Activated CD8-positive, alpha-beta memory T cell treated with anti-CD3 and anti-CD28 coated beads, Interleukin-2, amount 10 ng/mL, durations not matched to agents 7 days and 5 days (primary cell): ENCODE measurements at places on chromosomes 5 and 9.

- peak overlapping the region; percentile 83 for H3K27ac ChIP-seq
- peak; percentile 62 for DNase-seq
- peaks cover 20% of the 10 kb centered on the region for H3K27me3 ChIP-seq
- no peak overlapping the region for H3K4me3 ChIP-seq
- H3K4me1 ChIP-seq: peaks cover 97% of the 10 kb centered on the region
- H3K36me3 ChIP-seq: peaks cover 19% of the 10 kb centered on the region
These were observed 12.8 kb upstream of the TEX48 start for GRCh38 chr9:114694719-114695269.

DNA sequence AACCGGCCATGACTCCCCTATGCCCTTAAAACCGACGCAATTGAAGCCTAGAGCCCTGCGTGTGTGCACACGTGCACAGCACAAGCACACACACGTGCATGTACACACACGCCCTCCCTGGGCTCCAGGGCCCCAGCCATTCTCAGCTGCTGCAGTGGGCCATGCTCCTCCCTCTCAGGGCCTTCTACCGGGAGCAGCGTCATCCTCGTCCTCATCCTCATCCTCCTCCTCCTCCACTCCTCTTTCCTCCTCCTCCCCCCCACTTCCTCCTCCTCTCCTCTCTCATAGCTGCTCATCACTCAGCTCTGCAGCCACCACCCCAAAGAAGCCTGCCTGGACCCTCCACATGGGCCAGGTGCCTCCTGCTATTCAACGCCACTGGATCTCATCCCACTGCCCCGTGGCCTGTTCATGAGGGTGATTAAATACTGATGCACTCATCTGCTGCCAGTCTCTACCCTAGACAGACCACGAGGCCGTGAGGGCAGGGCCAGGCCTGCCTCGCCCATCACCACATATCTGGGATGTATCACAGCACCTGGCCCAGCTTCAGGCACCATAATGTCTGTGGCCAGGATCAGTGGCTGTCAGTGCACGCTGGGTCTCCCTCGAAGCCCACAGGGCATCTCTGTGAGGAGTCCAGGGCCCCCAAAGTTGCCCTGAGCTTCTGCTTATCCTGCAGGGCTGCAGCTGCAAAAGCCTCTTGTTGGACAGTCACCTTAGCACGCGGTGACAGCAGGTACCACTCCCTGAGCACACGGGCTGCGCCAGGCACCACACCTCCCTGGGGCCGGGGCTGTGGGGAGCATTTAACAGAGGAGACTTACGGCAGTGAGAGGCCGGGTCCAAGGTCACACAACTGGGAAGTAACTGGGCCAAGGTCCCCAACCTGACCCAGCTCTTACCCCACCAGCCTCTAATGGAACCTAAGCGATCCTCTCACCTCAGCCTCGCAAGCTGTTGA, 9.8 kb downstream of the FAM78A start:
- H3K27me3 ChIP-seq: no peaks in the 10 kb centered on the region
- H3K4me1 ChIP-seq: peaks cover 73% of the 10 kb centered on the region
- H3K27ac ChIP-seq: peak overlapping the region; percentile 92

- H3K4me1 ChIP-seq: peaks cover 31% of the 10 kb centered on the region
- H3K36me3 ChIP-seq: peaks cover 11% of the 10 kb centered on the region
- peak; percentile 27 for DNase-seq
These were observed 5.5 kb upstream of the STOML2 start for GRCh38 chr9:35108461-35108860.

- H3K27me3 ChIP-seq: peaks cover 20% of the 10 kb centered on the region
- no peak for DNase-seq
- peaks cover 42% of the 10 kb centered on the region for H3K4me1 ChIP-seq
- no peak overlapping the region for H3K27ac ChIP-seq
These were observed 4.6 kb downstream of the TEX48 start for GRCh38 chr9:114677418-114677817.

DNA sequence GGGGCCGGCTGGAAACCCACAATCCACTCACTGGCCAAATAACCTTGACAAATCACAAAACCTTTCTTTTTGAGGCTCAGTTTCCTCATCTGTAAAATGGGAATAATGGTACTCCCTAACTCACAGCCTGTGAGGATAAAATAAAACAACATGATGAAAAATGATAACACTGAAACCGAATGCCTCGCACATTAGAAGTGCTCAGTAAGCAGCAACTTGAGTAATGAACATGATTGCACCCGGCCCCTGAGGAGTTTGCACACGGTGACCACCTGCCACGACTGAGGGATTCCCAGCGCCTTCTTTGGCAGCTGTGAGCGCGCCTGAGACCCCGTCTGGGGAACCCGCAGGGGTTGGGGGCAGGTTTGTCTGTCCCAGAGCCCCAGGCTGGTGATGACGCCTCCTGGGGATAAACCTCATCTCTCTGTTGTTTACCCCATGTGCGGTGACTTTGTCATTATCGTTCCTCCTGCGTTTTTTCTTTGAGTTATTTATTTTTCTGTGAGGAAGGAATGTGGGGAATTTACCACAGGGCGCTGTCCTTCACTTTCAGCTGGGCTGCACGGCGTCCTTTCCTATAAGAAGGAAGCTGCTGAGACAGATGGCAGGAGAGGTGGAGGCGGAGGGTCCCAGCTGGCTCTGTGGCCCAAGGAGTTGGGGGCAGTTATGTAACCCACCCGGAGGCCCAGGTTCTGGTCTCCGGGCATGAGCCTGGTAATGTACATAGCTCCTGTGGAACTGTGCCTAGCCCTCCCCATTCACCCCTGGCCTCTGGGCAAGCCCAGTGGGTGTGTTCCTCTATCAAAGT, 3.0 kb upstream of the SYNPO start:
- H3K4me3 ChIP-seq: no peak overlapping the region
- no peak overlapping the region for H3K27ac ChIP-seq
- peaks cover 26% of the 10 kb centered on the region for H3K27me3 ChIP-seq
- DNase-seq: no peak

GRCh38 chr9:127269449-127269848, 4.9 kb downstream of the GARNL3 start:
- H3K27ac ChIP-seq: no peak overlapping the region
- peaks cover 5% of the 10 kb centered on the region for H3K27me3 ChIP-seq
- H3K4me3 ChIP-seq: no peak overlapping the region
- H3K36me3 ChIP-seq: no peaks in the 10 kb centered on the region

GRCh38 chr5:10111571-10111970, 138.1 kb downstream of the ATPSCKMT start:
- no peak overlapping the region for H3K4me3 ChIP-seq
- H3K27ac ChIP-seq: no peak overlapping the region
- no peaks in the 10 kb centered on the region for H3K27me3 ChIP-seq
- no peaks in the 10 kb centered on the region for H3K4me1 ChIP-seq
- no peaks in the 10 kb centered on the region for H3K36me3 ChIP-seq

- no peaks in the 10 kb centered on the region for H3K36me3 ChIP-seq
- H3K4me3 ChIP-seq: no peak overlapping the region
- no peak overlapping the region for H3K27ac ChIP-seq
- no peaks in the 10 kb centered on the region for H3K27me3 ChIP-seq
These were observed 32.5 kb downstream of the RXRA start for GRCh38 chr9:134358662-134359319.

GRCh38 chr9:33143241-33143661, 23.9 kb downstream of the B4GALT1 start:
- H3K27me3 ChIP-seq: no peaks in the 10 kb centered on the region
- peak overlapping the region; percentile 22 for H3K27ac ChIP-seq
- peaks cover 77% of the 10 kb centered on the region for H3K4me1 ChIP-seq
- no peak overlapping the region for H3K4me3 ChIP-seq
- H3K36me3 ChIP-seq: peaks cover 13% of the 10 kb centered on the region

- no peak overlapping the region for H3K27ac ChIP-seq
- H3K36me3 ChIP-seq: no peaks in the 10 kb centered on the region
- no peak overlapping the region for H3K4me3 ChIP-seq
- H3K27me3 ChIP-seq: peaks cover 69% of the 10 kb centered on the region
- peaks cover 7% of the 10 kb centered on the region for H3K4me1 ChIP-seq
- DNase-seq: no peak
These were observed 1.3 kb downstream of the DMRT1 start for GRCh38 chr9:842635-843426.

DNA sequence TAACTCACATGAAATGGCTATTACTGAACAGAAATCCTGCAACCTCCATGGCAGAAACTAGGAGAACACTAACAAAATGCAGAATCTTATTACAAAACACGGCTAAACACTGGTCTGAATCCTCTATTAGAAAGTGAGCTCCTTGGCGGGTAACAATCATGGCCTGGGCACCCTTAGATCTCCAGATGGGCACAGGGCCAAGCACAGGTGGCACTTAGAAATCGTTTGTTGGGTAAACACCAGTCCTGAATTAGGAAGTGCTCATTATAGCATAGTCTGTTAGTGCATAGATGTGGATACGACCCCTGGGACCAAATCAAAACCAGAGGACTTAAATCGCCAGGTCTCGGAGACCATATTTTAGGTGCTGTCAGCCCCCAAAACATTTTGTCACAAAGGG, 14.4 kb downstream of the VDAC1 start:
- DNase-seq: no peak
- H3K27me3 ChIP-seq: no peaks in the 10 kb centered on the region
- H3K4me1 ChIP-seq: peaks cover 15% of the 10 kb centered on the region
- no peak overlapping the region for H3K4me3 ChIP-seq
- peaks cover 47% of the 10 kb centered on the region for H3K36me3 ChIP-seq

GRCh38 chr9:279674-280073, 65.0 kb downstream of the DOCK8 start:
- peak; percentile 65 for DNase-seq
- H3K27ac ChIP-seq: no peak overlapping the region
- H3K27me3 ChIP-seq: no peaks in the 10 kb centered on the region
- H3K36me3 ChIP-seq: peaks cover 50% of the 10 kb centered on the region
- H3K4me1 ChIP-seq: peaks cover 46% of the 10 kb centered on the region
- H3K4me3 ChIP-seq: no peak overlapping the region

DNA sequence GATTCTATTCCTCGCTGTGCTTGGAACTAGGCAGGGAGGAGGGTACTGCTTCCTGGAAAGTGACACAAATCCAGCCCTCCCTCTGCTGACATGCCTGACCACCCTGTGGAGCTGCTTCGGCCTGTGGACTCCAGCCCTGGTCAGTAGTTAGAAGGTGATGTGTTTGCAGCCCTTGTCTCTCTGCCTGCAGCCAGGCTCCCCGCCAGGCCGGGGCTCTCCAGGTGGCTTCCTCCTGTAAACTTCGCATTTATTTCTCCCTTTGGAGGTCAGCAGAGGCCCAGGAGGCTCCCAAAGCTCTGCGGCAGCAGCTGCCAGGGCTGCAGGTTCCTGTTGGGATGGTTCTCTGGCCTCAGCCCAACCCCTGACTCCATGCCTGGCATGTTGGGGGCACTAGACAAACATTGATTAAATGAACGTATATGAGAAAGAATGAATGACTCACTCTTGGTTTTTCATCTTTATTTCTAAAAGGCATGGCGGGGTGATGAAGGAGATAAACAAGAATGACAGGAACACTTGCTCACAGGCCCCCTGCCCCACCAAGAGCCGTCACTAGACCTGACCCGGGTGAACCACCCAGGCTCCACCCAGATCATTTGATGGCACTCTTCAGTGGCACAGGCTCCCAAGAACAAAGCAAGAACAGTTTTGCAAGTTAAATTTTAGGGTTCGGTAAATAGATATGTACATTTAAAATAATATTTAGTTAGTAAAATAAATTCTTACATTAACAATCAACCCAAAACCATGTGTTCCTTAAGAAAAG, 8.4 kb upstream of the IRX2 start:
- H3K4me1 ChIP-seq: peaks cover 4% of the 10 kb centered on the region
- H3K4me3 ChIP-seq: no peak overlapping the region
- H3K27ac ChIP-seq: no peak overlapping the region
- H3K27me3 ChIP-seq: peaks cover 30% of the 10 kb centered on the region

GRCh38 chr5:106376522-106376921, 1294.2 kb downstream of the EFNA5 start:
- no peaks in the 10 kb centered on the region for H3K27me3 ChIP-seq
- H3K4me1 ChIP-seq: no peaks in the 10 kb centered on the region
- no peaks in the 10 kb centered on the region for H3K36me3 ChIP-seq
- H3K4me3 ChIP-seq: no peak overlapping the region
- H3K27ac ChIP-seq: no peak overlapping the region

DNA sequence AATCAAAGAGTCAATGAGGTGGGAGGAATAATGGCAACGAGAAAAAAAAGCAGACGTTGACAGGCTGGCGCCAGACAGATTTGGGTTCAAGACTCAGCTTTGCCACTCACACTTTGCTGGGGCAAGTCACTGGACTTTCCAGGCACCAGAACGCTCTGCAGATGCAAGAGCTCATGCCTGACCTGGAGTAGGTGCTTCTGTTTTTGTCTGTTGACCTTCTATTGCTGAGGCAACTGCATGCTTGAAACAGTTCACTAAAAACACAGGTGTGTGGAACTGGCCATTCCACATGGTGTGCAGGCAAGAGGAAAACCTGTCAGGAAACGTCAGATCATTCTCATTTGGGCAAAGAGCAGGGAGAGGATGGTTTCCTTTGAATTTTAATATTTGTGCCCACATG, 161.2 kb upstream of the SMIM23 start:
- H3K4me3 ChIP-seq: no peak overlapping the region
- no peaks in the 10 kb centered on the region for H3K36me3 ChIP-seq
- peaks cover 19% of the 10 kb centered on the region for H3K27me3 ChIP-seq
- H3K4me1 ChIP-seq: no peaks in the 10 kb centered on the region

- no peak for DNase-seq
- no peaks in the 10 kb centered on the region for H3K27me3 ChIP-seq
- H3K36me3 ChIP-seq: peaks cover 1% of the 10 kb centered on the region
- H3K4me3 ChIP-seq: no peak overlapping the region
- no peaks in the 10 kb centered on the region for H3K4me1 ChIP-seq
- H3K27ac ChIP-seq: no peak overlapping the region
These were observed 42.7 kb upstream of the PPP2R2B start for GRCh38 chr5:146921225-146921624.

DNA sequence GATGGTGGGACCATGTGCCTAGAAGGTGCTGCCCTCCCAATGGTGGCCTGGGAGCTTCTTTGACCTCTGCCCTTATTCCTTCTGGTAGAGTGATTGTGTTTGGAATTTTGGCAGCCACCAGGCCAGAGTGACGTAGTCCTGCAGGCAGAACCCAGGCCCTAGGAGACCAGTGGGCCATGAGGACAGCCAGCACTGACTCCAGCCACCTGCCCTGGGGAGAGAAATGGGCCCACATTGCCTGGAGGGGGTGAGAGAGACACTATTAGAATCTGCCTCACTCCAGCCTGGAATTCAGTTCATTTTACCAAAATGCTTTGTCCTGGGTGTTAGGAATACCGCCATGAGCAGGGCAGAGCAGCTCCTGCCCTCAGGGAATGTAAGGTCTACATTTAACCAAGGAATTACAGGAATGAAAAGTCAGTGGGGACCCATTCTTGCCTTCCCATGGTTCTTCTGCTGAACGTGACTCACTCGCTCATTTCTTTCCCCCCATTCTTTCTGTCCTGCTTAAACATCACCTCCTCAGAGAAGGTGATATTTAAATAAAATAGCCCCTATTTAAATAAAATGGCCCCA, 5.5 kb upstream of the COL27A1 start:
- H3K27ac ChIP-seq: no peak overlapping the region
- peaks cover 4% of the 10 kb centered on the region for H3K4me1 ChIP-seq
- peaks cover 32% of the 10 kb centered on the region for H3K27me3 ChIP-seq
- DNase-seq: no peak
- no peaks in the 10 kb centered on the region for H3K36me3 ChIP-seq
